ENCODE measurements at places on chromosomes 3 and 15. TPM values are rescaled to one million over a fixed set of nuclear protein-coding genes. Genes with fewer than 3 reads are reported as not detected.

PP2D1 gene
- polyA plus RNA-seq = 0.41 TPM

AADACL2 gene
- 0.40 TPM for polyA plus RNA-seq

BAHD1 gene
- polyA plus RNA-seq = 27.3 TPM

NCEH1 gene
- polyA plus RNA-seq = 4.6 TPM

CDC25A gene
- polyA plus RNA-seq = 10.3 TPM

KIF9 gene
- polyA plus RNA-seq = 23.5 TPM

RBP2 gene
- 0.48 TPM for polyA plus RNA-seq

DNA sequence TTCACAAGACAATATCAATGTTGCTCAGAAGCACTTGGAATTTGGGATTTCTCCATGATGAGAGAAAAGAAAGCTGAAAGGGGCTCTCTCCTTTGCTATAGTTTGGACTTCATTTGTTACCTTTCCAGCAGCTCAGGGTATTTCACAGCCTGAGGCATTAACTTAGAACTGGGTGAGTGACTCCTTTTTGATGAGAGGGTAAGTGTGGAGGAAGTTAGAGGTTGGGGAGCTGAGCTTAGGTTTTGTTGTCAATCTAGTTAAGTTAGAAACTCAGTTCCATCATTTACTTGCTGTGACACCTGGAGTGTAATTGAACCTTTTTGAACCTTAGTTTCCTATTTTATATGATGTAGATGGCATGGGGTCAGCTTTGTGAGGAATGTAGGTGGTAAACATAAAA is 359.1 kb downstream of the PDCD6IP start:
- no peak for DNase-seq

GRCh38 chr3:48738926-48739616 is 22.1 kb upstream of the IP6K2 start:
- DNase-seq = no peak

- no peak for DNase-seq
Observed at GRCh38 chr3:38152609-38153008, 12.7 kb upstream of the OXSR1 start.

DNA sequence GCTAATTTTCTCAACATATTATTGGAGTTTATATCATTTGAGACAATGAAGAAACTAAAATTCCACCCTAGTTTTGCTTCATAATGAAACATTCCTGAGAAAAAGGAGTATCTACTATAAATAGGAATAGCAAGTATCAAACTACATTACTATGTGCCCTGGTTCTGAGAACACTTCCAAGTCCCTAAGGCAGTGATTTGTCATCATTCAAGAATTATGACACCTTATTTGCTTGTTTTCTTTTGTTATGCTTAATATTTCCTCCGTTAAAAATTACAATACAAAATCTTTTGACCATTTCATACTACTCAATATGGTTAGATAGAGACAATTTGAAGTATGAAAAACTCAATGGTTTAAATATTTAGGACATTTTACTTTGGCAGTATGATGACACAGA is 707.8 kb upstream of the GOLIM4 start:
- no peak for DNase-seq

DNA sequence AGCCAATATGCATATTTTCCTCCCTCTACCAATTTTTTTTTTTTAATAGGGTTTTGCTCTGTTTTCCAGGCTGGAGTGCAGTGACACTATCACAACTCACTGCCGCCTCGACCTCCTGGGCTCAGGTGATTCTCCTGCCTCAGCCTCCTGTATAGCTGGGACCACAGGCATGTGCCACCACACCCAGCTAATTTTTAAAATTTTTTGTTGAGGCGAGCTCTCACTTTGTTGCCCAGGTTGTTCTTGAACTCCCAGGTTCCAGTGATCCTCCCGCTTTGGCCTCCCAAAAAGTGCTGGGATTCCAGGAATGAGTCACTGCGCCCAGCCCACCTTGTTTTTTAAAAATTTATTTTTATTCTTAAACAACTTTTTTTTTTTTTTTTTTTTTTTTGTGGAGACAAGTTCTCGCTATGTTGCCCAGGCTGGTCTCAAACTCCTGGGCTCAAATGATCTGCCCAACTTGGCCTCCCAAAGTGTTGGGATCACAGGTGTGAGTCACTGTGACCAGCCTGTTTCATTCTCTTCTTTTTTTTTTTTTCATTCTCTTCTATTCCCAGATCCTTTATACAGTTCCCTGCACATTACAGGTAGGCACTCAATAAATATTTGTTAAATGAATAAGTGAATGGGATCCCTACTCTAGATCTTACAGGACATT is 40.5 kb upstream of the PIK3CB start:
- DNase-seq = no peak

- no peak for DNase-seq
Observed at GRCh38 chr3:57397175-57398026, 104.9 kb upstream of the ASB14 start.

GRCh38 chr3:141680620-141681389 is 57.3 kb upstream of the RNF7 start:
- DNase-seq = no peak

- no peak for DNase-seq
Observed at GRCh38 chr3:68996356-68996995, 17.0 kb downstream of the EOGT start.

DNA sequence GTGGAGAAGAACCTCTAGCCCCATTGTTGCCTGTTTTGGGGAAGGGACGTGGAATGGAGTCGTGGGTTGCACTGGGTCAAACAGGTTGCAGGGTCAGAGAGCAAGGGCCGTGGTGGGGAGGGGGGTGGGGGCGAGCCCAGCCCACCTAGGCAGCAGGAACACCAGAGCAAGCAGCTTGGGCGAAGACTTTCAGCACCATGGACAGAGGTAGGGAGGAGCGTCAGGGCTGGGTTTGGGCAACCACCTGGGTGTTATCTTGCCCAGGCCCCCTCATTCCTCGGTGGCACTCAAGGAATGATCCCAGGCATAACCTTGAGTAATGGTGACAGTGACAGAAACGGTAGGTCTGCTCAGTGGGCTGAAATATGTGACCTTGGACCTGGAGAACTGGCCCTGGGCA is 45.9 kb upstream of the TMEM115 start:
- no peak for DNase-seq

- DNase-seq = no peak
Observed at GRCh38 chr15:42584031-42584765, 8.8 kb downstream of the STARD9 start.

GRCh38 chr3:71288269-71288930 is 295.1 kb downstream of the FOXP1 start:
- no peak for DNase-seq

- DNase-seq = no peak
Observed at GRCh38 chr3:152922554-152922953, 87.6 kb downstream of the P2RY1 start.

GRCh38 chr3:15276028-15276724 is 56.2 kb downstream of the SH3BP5 start:
- DNase-seq = no peak

DNA sequence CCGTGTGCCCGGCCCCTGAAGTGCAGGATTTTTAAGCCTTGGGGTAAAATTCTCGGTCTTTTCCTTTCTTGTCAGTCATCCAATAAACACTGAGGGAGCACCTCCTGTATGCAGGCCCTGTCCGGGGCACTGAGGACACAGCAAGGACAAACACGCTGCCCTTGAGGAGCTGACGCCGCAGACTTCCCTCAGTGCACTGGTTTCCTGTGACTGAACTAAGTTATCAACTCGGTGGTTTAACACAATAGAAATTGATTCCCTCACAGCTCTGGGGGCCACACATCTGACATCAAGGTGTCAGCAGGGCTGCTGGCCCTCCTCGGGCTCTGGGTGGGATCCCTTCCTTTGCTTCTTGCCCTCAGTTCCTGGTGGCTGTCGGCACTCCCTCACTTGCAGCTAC is 65.1 kb downstream of the ZNF445 start:
- no peak for DNase-seq

DNA sequence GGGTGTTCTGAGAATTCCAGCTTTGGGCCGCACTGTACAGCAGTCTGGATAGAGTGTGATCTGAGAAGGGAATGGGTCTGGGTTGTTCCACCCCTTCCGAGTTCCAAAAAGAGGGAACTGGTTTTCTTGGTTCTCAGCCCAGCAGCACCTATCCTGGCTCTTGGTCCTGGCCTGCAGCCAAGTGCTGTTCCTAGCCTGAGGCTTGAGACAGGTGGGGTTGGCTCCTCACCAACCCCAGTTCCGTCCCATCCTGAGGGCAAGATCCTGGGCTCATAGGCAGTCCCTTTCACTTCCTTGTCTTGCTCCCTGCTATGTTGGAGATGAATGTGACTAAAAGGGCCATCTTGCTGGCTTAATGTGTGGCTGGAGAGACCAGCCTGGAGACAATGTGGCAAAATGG is 15.2 kb downstream of the IVD start:
- DNase-seq = no peak

DNA sequence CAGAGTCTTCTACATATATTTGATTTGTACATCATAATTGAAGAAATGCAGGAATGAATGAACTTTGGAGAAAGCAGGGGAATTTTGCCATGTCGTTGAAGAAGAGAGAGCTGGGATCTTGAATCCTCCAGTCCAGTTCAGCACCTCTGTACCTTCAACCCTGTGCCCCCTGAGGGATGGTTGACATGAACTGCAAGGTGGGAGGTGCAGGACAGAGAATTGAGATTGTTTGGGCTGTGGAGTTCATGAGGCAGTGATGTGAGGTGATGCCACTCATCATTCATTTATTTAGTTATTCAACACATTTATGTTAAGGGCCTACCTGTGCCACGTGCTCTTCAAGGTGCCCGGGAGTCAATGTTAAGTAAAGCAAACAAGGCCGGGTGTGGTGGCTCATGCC is 104.6 kb downstream of the ARNT2 start:
- DNase-seq = no peak

GRCh38 chr3:104281713-104282112 is 1085.0 kb upstream of the ALCAM start:
- DNase-seq = no peak

- DNase-seq = no peak
Observed at GRCh38 chr3:192122832-192123594, 604.3 kb downstream of the FGF12 start.

DNA sequence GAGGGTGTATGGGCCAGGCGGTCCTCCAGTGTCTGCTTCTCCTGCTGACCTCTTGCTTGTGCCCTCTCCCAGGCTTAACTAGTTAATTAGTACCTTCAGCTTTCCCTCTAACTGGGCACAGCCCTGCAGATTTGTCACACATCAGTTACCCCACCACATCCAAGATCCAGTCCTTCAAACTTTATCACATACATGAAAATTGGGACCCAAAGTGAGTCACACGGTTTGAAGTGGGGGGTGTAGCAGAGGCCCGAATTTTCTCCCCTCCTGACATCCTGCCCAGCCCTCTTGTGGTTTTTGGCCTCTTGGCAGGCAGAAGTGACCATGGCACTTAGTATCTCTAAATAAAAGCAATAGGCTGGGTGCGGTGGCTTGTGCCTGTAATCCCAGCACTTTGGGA is 3.9 kb downstream of the MAPKAPK3 start:
- no peak for DNase-seq

DNA sequence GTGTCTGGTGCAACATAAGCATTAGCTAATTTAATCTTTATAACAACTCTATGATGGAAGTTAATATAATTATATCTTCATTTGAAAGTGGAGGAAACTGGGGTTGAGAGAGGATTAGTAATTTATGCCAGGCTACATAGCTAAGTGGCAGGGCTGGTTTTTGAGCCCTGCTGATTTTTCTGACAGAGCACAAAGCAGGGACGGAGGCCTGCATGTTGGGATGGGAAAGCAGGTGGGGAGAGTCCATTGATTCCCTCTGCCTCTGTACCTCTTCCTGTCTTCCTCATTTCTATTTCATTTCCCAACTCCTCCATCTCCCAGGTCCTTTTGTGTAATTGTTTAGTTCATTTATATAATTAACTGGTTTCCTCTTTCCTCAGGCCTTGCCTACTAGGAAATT is 251.6 kb upstream of the ZPLD1 start:
- no peak for DNase-seq

- DNase-seq = no peak
Observed at GRCh38 chr3:248864-249520, 52.4 kb downstream of the CHL1 start.

- DNase-seq = peak; percentile 62
Observed at GRCh38 chr3:52277071-52277964, 1.1 kb downstream of the WDR82 start.

- DNase-seq = no peak
Observed at GRCh38 chr3:42531470-42531869, 29.0 kb downstream of the VIPR1 start.

GRCh38 chr3:170802164-170803151 is 67.5 kb downstream of the RPL22L1 start:
- peak; percentile 66 for DNase-seq

DNA sequence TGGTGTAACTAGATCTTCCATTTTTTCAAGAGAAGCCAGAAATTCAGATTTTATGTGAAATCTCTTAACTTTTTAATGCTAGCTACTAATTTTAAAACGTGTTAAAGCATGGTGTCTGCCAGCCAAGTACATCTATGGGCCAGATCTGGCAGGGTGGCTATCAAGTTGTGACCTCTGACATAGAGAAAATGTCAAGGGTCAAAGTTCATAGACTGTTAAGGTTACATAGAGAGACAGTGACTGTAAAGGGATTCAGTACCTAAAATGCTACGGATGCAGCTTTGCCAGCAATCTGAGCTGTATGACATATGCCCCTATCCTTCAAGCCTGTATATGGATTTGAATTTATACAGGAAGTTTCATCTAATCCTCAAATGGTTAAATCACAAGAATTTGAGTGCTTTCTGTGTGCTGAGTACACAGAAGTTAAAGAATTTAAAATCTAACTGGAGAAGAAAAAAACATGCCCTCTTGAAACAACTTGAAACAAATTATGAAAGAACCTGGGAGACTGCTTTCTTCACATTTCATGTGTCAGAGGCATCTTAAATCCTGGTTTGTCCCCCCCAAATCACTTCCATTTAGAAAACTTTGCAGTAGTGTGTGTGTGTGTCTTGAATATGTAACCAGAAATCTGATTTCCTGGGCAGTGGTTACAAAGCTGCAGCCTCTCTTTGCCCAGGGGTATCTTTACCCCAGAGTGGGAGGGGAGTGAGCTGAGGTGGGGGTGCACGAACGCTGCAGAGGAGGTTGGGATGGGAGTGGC is 895 bp upstream of the ARHGAP31 start:
- DNase-seq = no peak

GRCh38 chr3:167811031-167811430 is 75.5 kb downstream of the SERPINI1 start:
- no peak for DNase-seq

DNA sequence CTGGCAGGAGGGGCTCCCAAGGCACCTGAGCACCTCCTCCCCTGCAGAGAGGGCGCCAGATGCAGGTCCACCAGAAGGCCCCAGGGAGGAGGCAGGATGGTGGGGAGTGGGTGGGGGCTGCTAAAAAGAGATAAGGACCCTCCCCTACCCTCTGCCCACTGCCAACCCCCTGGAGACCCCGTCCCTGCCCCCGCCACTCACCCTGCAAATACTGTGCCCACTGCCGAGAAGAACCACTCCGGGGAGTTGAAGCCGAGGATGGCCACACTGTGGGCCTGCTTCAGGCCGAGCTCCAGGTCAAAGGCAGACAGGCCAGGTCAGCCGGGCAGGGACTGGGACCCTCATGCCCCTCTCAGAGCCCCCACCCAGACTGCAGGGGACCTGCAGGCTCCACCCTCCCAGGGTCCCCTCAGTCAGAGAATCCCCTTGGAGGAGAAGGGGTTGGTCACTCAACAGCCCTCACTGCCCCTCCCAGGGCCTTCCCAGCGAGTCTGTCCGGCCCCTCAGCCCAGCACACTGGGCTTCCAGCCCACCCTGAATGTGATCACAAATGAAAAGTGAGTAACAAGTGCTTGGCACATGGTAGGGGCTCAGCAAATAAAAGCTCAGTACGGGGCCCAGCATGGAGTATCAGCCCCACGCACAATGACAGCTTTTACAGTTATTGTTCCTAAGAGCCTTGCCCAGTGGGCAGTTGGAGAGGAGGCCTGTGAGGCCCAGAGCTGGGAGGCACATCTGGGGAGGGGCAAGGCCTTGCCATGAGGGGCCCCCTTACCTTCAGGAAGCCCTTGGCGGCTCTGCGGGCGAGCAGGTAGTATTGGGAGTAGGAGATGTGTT is 40.4 kb downstream of the ACSBG1 start:
- no peak for DNase-seq
